Thymus (tissue), 14 donors: ENCODE measurements at places on chromosomes 2 and 18. TPM values are rescaled to one million over a fixed set of nuclear protein-coding genes. Genes with fewer than 3 reads are reported as not detected.

Gene ICA1L
- total RNA-seq = 2.6 TPM

- no peak overlapping the region for H3K4me3 ChIP-seq
- H3K27ac ChIP-seq = no peak overlapping the region
- no peak for DNase-seq
- peaks cover 85% of the 10 kb centered on the region for H3K4me1 ChIP-seq
- peaks cover 71% of the 10 kb centered on the region for H3K36me3 ChIP-seq
Measured at GRCh38 chr2:98552499-98553179, 55.7 kb downstream of the COA5 start.

DNA sequence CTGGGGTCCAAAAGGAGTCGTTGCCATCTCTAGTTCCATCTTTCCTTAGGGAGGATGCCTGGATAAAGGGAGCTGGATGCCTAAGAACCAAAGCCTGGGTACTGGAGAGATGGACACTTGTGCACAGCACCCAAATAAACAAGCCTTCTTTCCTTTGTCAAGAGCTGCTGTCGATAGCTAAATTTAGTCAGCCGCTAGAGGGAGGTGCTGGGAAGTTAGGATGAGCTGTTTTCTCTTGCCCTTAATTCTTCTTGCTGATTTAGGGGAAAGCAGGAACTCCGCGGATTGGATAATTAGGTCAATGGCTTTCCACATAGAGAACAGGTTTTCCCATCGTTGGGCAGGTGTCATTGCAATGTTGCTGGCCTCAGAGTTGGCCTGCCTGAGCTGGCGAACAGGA lies 30.9 kb upstream of the SERPINB12 start:
- no peaks in the 10 kb centered on the region for H3K4me1 ChIP-seq
- H3K27me3 ChIP-seq = peaks cover 2% of the 10 kb centered on the region
- H3K27ac ChIP-seq = no peak overlapping the region
- no peak overlapping the region for H3K4me3 ChIP-seq
- no peak for DNase-seq
- no peaks in the 10 kb centered on the region for H3K36me3 ChIP-seq

Gene GAREM1
- 0.57 TPM for total RNA-seq

Gene MYO3B
- 0.71 TPM for total RNA-seq

GRCh38 chr18:3873698-3874097 lies 423.7 kb downstream of the TGIF1 start:
- H3K27ac ChIP-seq = no peak overlapping the region
- no peaks in the 10 kb centered on the region for H3K36me3 ChIP-seq
- no peak for DNase-seq
- H3K4me1 ChIP-seq = no peaks in the 10 kb centered on the region

Gene GPR55
- total RNA-seq = 2.1 TPM

Gene C2orf15
- total RNA-seq = 1.8 TPM

DNA sequence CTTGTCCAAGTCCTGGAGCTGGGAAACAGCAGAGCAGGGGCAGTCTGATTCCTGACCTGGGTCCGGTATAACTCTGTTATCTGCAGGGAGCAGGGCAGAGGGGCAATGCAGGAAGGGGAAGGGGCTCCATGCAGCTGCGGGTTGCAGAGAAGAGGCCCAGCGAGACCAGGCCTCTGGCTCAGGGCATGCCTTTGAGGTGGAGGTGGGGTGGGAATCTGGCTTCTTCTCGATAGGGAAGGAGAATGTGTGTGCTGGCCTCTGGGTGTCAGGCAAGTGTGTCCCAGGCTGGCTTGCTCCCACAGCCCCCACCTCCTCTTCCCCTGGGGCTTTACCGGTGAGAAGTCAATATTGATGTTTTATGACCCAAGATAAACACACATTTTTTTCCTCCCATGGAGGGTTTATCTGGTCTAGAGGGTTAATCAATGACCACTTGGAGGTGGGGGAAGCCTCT lies 187.1 kb upstream of the HAAO start:
- H3K36me3 ChIP-seq = no peaks in the 10 kb centered on the region
- H3K4me3 ChIP-seq = no peak overlapping the region
- H3K27me3 ChIP-seq = no peaks in the 10 kb centered on the region
- peaks cover 21% of the 10 kb centered on the region for H3K4me1 ChIP-seq
- H3K27ac ChIP-seq = no peak overlapping the region
- DNase-seq = no peak

GRCh38 chr2:233801357-233802131 lies 23.4 kb downstream of the MROH2A start:
- no peaks in the 10 kb centered on the region for H3K36me3 ChIP-seq
- peaks cover 4% of the 10 kb centered on the region for H3K27me3 ChIP-seq
- no peak overlapping the region for H3K27ac ChIP-seq
- H3K4me1 ChIP-seq = no peaks in the 10 kb centered on the region

DNA sequence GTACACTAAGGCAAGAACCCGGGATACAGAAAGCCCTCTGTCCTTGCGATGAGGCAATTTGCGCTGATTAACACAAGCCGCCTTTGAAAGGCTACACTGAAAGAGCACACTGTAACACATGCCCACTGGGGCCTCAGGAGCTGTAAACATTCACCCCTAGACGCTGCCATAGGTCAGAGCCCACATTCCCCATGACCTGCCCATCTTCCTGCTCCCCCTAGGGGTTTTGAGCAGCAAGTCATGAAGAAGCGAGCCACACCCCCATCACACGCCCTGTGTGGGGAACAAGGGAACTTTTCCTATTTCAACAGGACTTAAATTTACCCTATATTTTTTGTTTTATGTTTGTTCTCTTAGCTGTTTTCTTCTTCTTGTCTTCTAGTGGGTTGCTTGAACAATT lies 47.8 kb upstream of the SLC4A10 start:
- no peaks in the 10 kb centered on the region for H3K27me3 ChIP-seq
- H3K4me3 ChIP-seq = no peak overlapping the region
- DNase-seq = no peak
- H3K4me1 ChIP-seq = no peaks in the 10 kb centered on the region
- no peak overlapping the region for H3K27ac ChIP-seq

- H3K36me3 ChIP-seq = no peaks in the 10 kb centered on the region
- no peak overlapping the region for H3K27ac ChIP-seq
- no peaks in the 10 kb centered on the region for H3K27me3 ChIP-seq
- no peaks in the 10 kb centered on the region for H3K4me1 ChIP-seq
- no peak overlapping the region for H3K4me3 ChIP-seq
Measured at GRCh38 chr2:46127176-46127575, 170.0 kb upstream of the EPAS1 start.

GRCh38 chr2:238581126-238581525 lies 154.4 kb downstream of the ASB1 start:
- no peak overlapping the region for H3K27ac ChIP-seq
- no peak overlapping the region for H3K4me3 ChIP-seq
- H3K27me3 ChIP-seq = no peaks in the 10 kb centered on the region

GRCh38 chr2:213246497-213247281 lies 37.6 kb upstream of the SPAG16 start:
- H3K27ac ChIP-seq = no peak overlapping the region
- peaks cover 3% of the 10 kb centered on the region for H3K4me1 ChIP-seq
- no peaks in the 10 kb centered on the region for H3K36me3 ChIP-seq

- H3K4me3 ChIP-seq = no peak overlapping the region
- no peaks in the 10 kb centered on the region for H3K27me3 ChIP-seq
- H3K4me1 ChIP-seq = peaks cover 56% of the 10 kb centered on the region
- peaks cover 34% of the 10 kb centered on the region for H3K36me3 ChIP-seq
- no peak for DNase-seq
- H3K27ac ChIP-seq = no peak overlapping the region
Measured at GRCh38 chr18:13501891-13502290, 224.5 kb downstream of the FAM210A start.

DNA sequence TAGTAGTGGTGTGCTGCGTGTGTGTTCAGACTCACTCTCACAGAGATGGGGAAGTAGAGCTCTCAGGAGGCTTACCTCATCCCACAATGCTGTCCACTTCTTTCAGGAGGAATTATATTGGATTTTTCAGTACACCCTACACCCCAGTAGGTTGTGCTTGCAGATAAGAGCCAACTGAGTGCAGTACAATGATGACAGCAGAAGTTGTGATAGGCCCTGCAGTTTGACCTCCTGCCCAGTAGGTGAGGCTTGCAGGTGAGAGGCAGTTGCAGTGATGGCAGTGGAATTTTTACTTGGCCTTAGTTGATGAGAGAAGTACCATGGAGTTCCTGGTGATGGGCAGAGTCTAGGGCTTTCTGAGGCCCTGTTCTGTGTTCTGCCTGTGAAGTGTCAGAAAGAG lies 657.8 kb downstream of the KCNJ3 start:
- no peak overlapping the region for H3K27ac ChIP-seq
- H3K27me3 ChIP-seq = no peaks in the 10 kb centered on the region
- no peaks in the 10 kb centered on the region for H3K36me3 ChIP-seq
- no peaks in the 10 kb centered on the region for H3K4me1 ChIP-seq

Gene SERPINB10
- total RNA-seq = 1.7 TPM

DNA sequence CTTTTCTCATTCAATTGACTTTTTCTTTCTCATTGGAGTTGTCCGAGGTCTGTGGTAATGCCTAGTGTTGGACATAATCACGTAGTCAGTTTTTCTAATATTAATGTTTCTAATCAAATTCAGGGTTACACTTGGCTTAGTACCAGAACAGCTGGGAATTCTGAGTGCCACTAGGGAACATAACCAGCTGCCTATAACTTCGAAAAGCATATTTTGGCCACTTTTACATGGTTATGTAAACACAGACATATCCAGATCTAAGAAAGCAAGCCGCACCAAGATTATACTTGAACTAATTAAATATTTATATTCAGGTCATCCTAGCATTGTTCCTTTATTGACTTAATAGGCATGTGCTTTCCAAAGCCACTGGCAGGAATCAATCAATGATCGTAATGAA lies 91.1 kb upstream of the ARHGAP28 start:
- no peaks in the 10 kb centered on the region for H3K27me3 ChIP-seq
- no peaks in the 10 kb centered on the region for H3K36me3 ChIP-seq
- DNase-seq = no peak

DNA sequence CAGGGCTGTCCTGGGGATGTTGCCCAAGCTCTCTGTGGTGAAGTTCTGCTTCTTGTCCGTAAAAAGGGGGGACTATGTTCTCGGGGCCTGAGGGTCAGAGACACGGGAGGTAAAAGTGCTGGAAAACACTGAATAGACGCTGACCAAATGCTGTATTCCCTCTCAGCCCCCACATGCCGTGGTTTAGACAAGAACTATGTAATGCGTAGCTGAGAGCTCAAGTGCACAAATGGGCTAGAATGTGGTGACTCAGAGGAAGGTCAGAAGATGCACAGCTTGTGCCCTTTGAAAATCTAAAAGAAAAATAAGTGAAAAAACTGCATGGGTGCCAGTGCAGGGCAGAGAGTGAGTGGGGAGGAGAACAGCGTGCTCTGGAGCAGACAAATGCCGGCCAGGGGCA lies 80.3 kb upstream of the MAP4K4 start:
- H3K36me3 ChIP-seq = no peaks in the 10 kb centered on the region
- H3K27ac ChIP-seq = no peak overlapping the region
- no peaks in the 10 kb centered on the region for H3K4me1 ChIP-seq
- H3K4me3 ChIP-seq = no peak overlapping the region
- no peak for DNase-seq

DNA sequence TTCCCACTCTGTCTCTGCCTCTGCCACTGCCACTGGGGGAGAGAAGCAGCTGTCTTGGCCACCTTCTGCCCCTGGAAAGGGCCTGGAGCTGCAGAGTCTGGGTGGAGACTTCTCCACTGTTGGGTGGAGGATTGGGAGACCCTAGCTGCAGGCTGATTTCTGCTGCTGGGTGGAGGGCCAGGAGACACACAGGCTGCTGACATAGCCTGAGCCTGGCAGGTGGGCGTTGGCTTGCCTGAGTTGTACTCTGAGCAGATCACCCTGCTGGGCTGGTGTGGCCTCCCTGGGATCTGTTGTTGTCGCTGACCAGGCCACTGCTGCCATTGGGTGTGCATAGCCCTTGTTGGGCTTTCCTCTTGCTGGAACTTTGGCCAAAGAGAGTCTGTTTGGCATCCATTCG lies 64.3 kb downstream of the ARHGEF4 start:
- no peaks in the 10 kb centered on the region for H3K4me1 ChIP-seq
- peaks cover 3% of the 10 kb centered on the region for H3K27me3 ChIP-seq
- DNase-seq = no peak
- H3K36me3 ChIP-seq = no peaks in the 10 kb centered on the region
- H3K27ac ChIP-seq = no peak overlapping the region
- no peak overlapping the region for H3K4me3 ChIP-seq

- no peak overlapping the region for H3K4me3 ChIP-seq
- no peaks in the 10 kb centered on the region for H3K4me1 ChIP-seq
- DNase-seq = no peak
- no peaks in the 10 kb centered on the region for H3K36me3 ChIP-seq
- H3K27ac ChIP-seq = no peak overlapping the region
- H3K27me3 ChIP-seq = no peaks in the 10 kb centered on the region
Measured at GRCh38 chr2:9010866-9011265, 7.4 kb upstream of the MBOAT2 start.

Gene CXCR1
- 0.24 TPM for total RNA-seq

GRCh38 chr2:234395891-234396420 lies 100.9 kb downstream of the ARL4C start:
- H3K36me3 ChIP-seq = no peaks in the 10 kb centered on the region
- no peak for DNase-seq
- H3K27me3 ChIP-seq = no peaks in the 10 kb centered on the region
- H3K27ac ChIP-seq = peak overlapping the region; percentile 13
- no peak overlapping the region for H3K4me3 ChIP-seq
- peaks cover 35% of the 10 kb centered on the region for H3K4me1 ChIP-seq

DNA sequence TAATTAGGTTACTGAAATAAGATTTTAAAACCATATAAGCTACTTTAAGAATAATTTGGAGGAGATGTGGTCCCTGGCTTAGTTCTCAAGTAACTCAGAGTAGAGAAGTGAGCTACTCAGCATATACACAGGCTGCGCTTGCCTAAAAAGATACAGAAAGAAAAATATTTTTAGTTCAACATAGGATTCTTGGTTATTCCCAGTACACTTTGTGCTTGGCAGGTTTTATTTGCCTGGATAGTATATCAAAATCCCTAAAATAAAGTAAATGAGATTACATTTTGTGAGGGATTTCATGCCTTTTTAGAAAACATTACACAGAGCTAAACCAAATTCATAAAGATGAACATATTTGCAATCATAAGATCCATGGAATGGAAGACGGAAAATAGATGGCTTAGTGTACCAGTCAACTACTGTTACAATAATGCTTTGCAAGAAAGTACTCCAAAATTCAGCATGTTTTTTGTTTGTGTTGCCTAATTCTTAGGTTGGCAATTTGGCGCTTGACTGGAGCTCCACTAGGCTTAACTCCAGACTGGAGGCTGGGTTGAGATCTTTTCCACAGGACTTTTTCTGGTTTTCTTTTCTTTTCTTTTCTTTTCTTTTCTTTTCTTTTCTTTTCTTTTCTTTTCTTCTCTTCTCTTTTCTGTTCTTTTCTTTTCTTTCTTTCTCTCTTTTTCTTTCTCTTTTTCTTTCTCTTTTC lies 600.5 kb upstream of the SYT4 start:
- H3K36me3 ChIP-seq = no peaks in the 10 kb centered on the region
- no peak overlapping the region for H3K4me3 ChIP-seq
- no peak for DNase-seq
- H3K27me3 ChIP-seq = no peaks in the 10 kb centered on the region

- H3K4me3 ChIP-seq = no peak overlapping the region
- no peaks in the 10 kb centered on the region for H3K4me1 ChIP-seq
- DNase-seq = no peak
- H3K36me3 ChIP-seq = no peaks in the 10 kb centered on the region
Measured at GRCh38 chr18:7696780-7697179, 129.7 kb downstream of the PTPRM start.

Gene INPP5D
- 26.6 TPM for total RNA-seq

Gene XIRP2
- total RNA-seq = 0.14 TPM

- no peak overlapping the region for H3K4me3 ChIP-seq
- no peaks in the 10 kb centered on the region for H3K4me1 ChIP-seq
- no peaks in the 10 kb centered on the region for H3K27me3 ChIP-seq
Measured at GRCh38 chr18:33277431-33277830, 163.1 kb downstream of the CCDC178 start.

- H3K4me1 ChIP-seq = no peaks in the 10 kb centered on the region
- H3K27me3 ChIP-seq = no peaks in the 10 kb centered on the region
- no peak overlapping the region for H3K27ac ChIP-seq
- H3K36me3 ChIP-seq = no peaks in the 10 kb centered on the region
Measured at GRCh38 chr2:17322461-17322860, 195.8 kb downstream of the RAD51AP2 start.
